Activated T-helper 1 cell treated with Interleukin-2 at 50 U/mL for 16 hours (primary cell): ENCODE measurements at places on chromosomes 11 and 22.

DNA sequence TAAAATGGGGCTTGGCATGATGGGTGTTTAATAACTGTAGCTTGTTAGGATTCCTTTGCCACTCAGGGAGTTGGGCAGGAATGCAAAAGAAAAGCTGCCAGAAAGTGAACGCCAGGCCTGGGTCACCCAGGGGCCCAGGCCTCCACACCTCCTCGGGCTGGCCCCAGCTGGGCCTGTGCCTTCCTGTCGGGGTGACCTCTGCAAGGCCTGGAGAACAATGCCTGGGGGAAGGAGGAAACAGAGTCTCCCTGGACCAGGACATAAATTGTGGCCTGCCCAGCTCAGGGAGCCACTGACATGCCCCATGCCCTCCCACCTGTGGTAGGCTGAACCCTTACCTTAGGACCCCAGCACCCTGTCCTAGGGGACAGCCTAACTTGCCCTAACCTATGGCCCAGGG lies 21.9 kb downstream of the MN1 start:
- DNase-seq = no peak

DNA sequence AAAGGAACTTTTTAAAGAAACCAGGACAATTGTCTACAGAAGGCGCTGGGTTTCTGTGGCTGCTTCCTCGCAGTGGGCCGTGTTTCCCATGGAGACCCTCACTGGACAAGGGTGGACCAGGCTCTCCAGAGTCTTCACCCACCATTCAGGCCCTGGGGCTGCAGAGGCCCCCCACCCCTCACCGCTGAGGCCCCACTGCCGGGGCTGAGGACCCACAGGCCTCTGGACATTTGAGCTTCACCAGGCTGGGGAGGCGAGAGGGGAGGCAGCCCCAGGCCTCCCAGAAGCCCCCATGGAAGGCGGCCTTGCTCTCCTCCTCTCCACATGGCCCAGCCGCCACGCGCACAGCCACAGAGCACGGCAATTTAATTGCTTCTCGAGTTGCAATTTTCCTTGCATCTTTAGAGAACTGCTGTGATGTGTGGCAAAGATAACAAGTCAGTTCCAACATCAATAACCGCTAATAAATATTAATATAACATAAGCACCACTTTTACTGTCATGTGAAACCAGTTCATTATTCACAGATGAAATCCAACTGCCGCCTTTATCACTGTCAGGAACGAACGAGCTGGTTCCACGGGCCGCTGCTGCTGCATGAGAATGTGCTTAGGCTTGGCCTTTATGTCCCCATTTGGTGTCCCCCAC lies 81.0 kb downstream of the PHF21B start:
- DNase-seq = no peak

DNA sequence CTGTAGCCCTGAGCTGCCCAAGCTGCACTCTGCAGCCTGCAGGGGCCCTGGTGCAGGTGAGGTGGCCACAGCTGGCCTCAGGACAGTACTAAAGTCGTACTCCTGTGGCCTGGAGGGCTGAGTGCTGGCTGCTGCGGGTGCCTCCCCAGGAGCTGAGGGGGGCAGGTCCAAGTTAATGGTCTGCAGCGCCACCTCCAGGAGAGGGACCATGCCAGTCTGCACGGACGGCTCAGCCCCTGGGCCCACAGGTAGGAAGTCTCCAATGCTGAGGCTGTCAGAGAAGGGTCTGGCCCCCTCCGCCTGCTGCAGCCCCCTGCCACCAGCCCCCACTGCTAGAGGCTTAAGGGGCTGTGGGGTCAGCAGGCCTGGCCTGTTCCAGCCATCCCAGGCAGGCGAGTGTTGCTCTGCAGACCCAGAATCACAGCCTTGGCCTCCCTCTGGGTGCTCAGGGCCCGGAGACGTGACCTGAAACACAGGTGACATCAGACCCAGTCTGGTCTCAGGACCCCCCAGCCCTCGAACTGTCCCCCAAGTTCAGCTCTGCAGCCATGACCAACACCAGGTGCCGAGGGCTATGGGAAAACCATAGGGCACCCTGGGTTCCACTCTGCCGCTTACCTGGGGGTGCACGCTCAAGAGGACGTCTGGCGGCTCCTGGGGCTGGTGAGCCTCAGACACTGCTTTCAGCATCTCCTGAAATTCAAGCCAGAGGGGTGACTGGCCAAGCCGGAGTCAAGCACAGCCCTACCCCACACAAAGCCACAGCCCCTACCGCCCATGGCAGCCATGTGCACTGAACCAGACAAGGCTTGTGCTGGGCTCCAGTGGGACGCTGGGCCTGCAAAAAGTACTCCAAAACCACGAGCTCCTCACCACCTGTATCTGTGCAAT lies 20.8 kb downstream of the SELENOO start:
- DNase-seq = no peak

DNA sequence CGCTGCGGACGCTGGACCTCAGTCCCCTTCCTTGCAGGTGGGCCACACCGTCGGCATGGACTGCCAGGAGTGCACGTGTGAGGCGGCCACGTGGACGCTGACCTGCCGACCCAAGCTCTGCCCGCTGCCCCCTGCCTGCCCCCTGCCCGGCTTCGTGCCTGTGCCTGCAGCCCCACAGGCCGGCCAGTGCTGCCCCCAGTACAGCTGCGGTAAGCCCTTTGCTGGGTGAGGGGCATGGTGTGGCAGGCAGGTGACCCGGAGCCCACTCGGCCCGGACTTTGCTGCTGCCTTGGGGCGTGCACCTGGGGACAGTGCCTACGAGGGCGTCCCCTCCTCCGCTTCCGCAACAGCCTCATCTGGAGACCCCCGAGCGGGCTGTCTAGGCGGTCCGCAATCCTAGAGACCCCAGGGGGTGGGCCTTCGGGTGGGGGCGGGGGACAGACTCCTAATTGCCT lies 25.4 kb upstream of the MUC5B start:
- DNase-seq = no peak

DNA sequence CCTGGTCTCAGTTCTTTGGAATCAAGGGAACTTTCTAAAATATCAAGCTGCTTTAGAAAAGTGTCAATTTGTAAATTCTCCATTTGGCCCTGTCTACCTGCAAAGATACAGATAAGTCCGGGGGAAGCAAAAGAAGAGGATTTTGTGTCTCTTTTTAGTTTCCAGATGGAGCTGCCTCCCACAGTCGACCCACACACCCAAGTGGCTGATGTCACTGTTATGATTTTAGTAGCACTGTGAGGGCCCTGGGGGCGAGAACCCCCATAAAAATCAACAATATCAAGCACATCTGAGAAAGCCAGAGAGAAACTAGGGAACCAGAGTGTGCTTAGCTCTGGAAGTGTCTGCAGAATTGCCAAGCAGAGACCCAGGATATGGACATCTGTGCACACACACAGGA lies 212.7 kb downstream of the LARGE1 start:
- no peak for DNase-seq

- DNase-seq = no peak
These were observed 12.3 kb downstream of the TSPAN32 start for GRCh38 chr11:2314136-2314524.

DNA sequence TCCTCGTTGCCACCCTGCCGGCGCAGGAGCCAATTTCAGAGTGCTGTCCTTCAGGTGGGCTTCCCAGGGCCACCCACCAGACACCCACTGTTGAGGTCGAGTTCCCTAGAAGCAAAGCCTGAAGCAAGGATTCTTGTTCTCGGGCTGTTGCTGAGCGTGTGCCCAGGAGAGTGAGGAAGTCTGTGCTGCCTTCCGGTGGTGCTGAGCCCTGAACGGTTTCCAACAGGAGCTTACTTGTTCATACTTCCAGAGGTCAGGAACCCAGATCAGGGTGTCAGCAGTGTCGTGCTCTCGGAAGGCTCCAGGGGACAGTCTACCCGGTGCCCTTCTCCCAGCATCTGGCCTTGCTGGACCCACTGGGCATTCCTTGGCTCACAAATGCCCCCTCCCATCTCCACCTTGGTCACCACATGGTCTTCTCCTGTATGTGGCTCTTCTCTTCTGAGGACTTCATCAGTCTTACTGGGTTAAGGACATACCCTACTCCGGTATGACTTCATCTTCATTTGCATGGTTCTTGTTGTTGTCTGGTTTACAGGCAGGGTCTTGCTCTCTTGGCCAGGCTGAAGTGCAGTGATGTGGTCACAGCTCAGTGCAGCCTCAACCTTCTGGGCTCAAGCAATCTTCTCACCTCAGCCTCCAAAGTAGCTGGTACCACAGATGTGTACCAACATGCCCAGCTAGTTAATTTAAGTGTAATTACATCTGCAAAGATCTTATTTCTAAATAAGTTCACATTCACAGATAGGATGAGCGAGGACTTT lies 11.2 kb downstream of the SLC25A1 start:
- DNase-seq = no peak

- no peak for DNase-seq
These were observed 99.7 kb downstream of the RRAS2 start for GRCh38 chr11:14259186-14259784.

GRCh38 chr11:100719809-100720221 lies 32.7 kb downstream of the ARHGAP42 start:
- DNase-seq = no peak

GRCh38 chr11:20197881-20198280 lies 37.6 kb upstream of the DBX1 start:
- no peak for DNase-seq

DNA sequence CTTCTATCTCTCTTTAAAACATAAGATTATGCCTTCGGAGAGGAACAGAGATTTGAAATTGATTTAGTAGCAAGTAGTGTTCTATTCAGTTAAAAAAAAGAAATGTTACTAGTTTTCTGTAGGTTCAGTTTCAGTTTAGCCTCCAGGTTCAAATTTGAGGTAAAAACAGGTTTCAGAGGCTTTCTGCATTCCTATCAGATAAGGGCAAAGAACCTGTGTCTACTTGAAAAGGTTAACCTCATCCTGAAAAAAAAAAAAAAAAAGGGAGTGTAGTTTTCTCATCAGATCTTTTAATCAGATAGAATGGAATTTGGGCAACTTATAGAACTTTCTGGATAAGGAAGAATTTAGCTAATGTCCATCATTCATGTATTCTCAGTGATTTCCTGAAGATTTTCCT lies 12.1 kb downstream of the C11orf97 start:
- no peak for DNase-seq

GRCh38 chr11:5065027-5065426 lies 4.3 kb upstream of the OR52E1 start:
- no peak for DNase-seq

DNA sequence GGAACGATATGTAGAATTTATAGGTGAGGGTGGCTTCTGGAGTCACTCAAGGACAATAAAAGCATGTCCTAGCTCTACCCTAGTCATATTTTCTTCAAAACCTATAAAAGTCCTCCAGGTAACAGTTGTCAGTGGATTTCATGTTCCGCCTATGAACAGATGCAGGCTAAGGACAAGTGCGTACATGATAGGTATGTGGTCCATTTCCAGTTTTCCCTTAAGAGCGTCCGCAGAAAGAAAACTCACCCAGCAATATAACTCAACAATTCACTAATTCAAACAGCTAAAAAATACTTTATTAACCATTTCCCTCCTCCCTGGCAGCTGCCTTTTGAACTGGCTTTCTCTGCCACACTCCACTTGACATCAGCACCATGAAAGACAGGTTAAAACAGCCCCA lies 50.2 kb upstream of the CCDC34 start:
- DNase-seq = no peak

DNA sequence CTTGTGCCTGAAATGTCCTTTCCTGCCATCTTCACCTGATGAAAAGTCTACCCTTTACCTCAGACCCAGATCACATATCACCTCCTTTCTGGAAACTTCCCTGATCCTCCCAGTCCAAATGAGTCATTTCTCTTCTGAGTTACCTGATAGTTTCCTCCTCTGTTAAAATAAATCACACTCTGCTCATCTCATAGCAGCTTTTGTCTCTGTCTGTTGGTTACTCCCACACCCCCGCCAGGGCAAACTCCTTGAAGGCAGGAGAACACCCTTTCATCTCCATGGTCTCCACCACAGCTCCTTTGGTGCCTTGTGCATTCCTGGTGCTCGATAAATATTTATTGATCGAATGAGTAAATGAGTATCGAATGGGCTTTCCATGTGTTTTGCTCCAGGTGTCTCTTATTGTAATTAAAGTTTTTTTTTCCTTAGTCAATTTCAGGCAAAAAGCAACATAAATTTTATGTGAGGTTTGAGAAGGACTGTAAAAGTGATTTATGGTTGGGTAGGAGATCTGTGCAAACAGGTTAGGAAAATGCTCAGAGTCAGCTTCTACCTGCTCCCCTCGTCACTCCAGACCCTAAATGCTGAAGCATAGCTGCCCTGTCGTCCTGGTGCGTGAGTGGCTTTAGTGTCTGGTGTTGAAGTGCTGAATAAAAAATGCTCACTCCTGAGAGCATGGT lies 178.2 kb downstream of the GRIK4 start:
- DNase-seq = no peak

DNA sequence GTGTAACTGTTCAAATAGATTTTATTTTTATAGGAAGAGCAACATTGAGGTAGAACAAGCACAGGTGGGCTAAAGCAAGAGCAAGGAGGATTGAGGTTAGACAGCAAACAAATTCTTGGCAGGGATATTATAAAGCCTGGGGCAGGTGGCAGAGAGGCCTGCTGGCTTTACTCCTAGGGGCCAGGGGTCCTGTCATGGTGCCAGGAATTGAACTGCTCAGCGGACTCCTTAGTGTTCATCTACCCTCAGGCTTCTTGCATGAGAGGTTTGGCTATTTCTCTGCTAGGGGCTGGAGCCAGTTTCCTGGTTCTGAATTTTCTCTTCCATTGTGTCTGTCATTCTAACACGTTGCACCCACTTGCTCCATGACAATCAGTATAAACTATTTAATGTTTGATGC lies 217.2 kb upstream of the NCAM1 start:
- no peak for DNase-seq

- DNase-seq = no peak
These were observed 504.3 kb downstream of the FAM181B start for GRCh38 chr11:82229341-82229740.

- DNase-seq = no peak
These were observed 23.2 kb downstream of the ACAT1 start for GRCh38 chr11:108144615-108145014.

DNA sequence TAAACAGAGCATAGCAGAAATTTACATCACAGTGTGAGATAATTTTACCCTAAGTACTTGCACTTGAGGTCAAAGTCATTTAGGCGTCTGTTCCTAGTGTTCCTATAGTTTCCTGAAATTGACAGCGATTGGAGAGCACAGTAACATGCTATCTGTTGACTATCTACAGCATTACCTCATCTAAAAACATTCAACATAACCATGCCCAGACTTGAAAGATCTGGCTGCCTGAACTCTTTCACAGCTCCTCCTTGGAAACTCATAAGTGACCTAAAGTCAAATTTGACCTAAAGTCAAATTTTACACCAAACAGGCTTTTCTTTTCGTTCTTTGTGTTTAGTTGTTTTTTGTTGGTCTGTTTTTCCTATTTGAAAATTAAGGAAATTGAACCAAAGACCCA lies 233.8 kb upstream of the UBASH3B start:
- DNase-seq = no peak

GRCh38 chr22:29461263-29461662 lies 18.8 kb upstream of the NEFH start:
- no peak for DNase-seq

- no peak for DNase-seq
These were observed 59.1 kb upstream of the ARFGAP3 start for GRCh38 chr22:42915980-42916765.

GRCh38 chr11:74905326-74905725 lies 43.6 kb downstream of the XRRA1 start:
- no peak for DNase-seq

- no peak for DNase-seq
These were observed at the start of gene LMO2 for GRCh38 chr11:33891714-33892327. Gene LMO2, minus strand, starts transcription at chr11:33892076. Its CDS starts 22,360 bp downstream, at chr11:33869716.

- DNase-seq = no peak
These were observed 26.5 kb downstream of the PGA5 start for GRCh38 chr11:61267437-61267841.

- DNase-seq = no peak
These were observed 193.3 kb downstream of the C11orf91 start for GRCh38 chr11:33507356-33507755.

- no peak for DNase-seq
These were observed 959 bp upstream of the GP1BB start for GRCh38 chr22:19722178-19722981.
